Smooth muscle cell of bladder (primary cell): ENCODE measurements at places on chromosomes 11 and 22. TPM values are rescaled to one million over a fixed set of nuclear protein-coding genes. Genes with fewer than 3 reads are reported as not detected.

The RAB38 gene
- total RNA-seq, result 1.4 and 1.5 TPM in 2 replicates

The TUB gene
- total RNA-seq, result 15.2 and 21.6 TPM in 2 replicates

The ADAMTS15 gene
- 3.4 and 4.8 TPM in 2 replicates for total RNA-seq

The NTM gene
- 15.4 and 17.7 TPM in 2 replicates for total RNA-seq

The IFITM10 gene
- 0.28 and 0.65 TPM in 2 replicates for total RNA-seq

The SCUBE1 gene
- under 0.01 and 5.0 TPM in 2 replicates for total RNA-seq

The CCDC188 gene
- 0.46 and 1.3 TPM in 2 replicates for total RNA-seq

The ACRV1 gene
- not detected in 2 replicates for total RNA-seq

The EPS8L2 gene
- 33.9 and 35.4 TPM in 2 replicates for total RNA-seq

The DESI1 gene
- total RNA-seq, result 9.0 and 9.1 TPM in 2 replicates

The ANGPTL5 gene
- under 0.01 TPM in 2 replicates for total RNA-seq

The PDGFB gene
- 0.09 and 0.14 TPM in 2 replicates for total RNA-seq

The OR51B2 gene
- total RNA-seq, result 0.18 TPM in 1 of 2 replicates, not detected in the other

The VPREB1 gene
- not detected in 2 replicates for total RNA-seq

The VSIG10L2 gene
- total RNA-seq, result 0.14 TPM in 1 of 2 replicates, not detected in the other

The ZP1 gene
- total RNA-seq, result 0.55 and 1.00 TPM in 2 replicates

The HTR3A gene
- not detected in 2 replicates for total RNA-seq
